Activated T-helper 17 cell treated with anti-CD3 and anti-CD28 coated beads, Interleukin-2, amount 50 U/mL, for 72 hours (primary cell): ENCODE measurements at places on chromosomes 4 and X.
A peak's percentile ranks its signal among the peaks of the same experiment; 100 is the strongest.

DNA sequence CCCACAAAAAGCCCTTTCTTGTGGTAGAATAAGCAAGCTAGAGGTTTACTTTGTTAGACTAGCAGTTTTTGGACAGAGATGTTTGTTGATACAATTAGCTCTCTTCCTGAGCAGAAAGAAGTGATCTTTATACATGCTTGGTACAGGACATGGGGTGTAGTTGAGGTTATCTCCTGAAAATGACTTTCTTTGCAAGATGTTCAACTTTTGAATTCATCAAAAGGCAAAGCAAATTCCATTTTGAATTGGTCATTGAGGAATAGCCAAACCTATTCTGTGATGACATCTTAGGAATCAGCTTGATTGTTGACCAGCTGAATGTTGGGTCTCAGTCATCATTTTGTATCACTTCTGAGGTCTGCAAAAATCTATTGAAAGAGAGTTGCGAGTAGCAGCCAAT lies 3.8 kb downstream of the CPE start:
- no peak for ATAC-seq

DNA sequence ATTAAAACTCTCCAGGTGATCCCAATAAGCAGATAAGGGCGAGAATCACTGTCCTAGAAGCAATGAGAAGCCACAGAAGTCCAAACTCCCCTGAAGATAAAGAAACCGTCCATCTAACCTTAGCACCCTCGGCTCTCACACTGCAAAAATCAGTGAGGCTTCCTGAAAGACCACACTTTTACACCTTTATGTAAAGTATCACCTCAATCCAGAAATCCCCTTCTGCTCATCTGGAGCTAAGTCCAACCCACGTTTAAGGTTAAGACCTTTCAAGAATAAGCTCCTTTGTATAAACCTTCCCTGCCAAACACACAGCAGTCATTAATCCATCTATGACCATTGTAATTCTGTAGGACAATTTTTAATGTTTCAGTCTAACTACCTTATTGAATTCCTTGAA lies 41.7 kb downstream of the LIN54 start:
- no peak for ATAC-seq

- ATAC-seq: no peak
Measured at GRCh38 chrX:66988331-66988730, 349.5 kb upstream of the EDA2R start.

GRCh38 chrX:6821730-6822129 lies 286.8 kb upstream of the VCX3A start:
- no peak for ATAC-seq

GRCh38 chrX:56744996-56745395 lies 16.0 kb downstream of the NBDY start:
- ATAC-seq: peak; percentile 81

- ATAC-seq: no peak
Measured at GRCh38 chr4:67918428-67918827, 34.6 kb upstream of the TMPRSS11D start.

DNA sequence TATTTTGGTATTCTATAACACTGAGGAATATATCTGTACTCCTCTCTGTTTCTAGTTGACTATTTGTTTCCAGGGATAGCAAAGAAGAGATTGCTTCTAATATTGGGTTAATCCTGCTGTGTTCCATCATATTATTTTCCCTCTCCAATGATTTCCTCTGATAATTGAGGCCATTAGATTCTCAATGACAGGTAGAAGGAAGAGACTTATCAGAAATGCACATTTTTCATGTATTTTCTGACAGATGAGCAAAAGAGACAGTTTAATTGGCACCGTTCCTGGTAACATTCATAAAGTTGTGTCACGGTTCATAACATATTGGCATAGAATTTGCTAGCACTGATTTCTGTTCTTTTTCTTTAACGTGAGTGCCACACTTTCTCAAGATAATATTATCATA lies 58.2 kb downstream of the NRK start:
- ATAC-seq: no peak

DNA sequence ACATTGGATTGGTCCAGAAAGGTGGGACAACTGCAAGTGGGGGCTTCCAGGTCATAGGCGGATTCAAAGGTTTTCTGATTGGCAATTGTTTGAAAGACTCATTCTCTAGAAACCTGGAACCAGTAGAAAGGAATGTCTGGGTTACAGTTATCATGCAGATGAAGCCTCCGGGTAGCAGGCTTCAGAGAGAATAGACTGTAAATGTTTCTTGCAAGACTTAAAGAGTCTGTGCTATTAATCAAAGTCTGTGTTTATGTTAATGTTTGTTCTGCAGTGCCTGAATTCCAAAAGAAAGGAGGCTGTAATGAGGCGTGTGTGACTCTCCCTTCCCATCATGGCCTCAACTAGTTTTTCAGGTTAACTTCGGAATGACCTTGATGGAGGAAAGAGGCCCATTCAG lies 43.9 kb upstream of the GC start:
- no peak for ATAC-seq
